ENCODE measurements at places on chromosomes 11 and 22. TPM values are rescaled to one million over a fixed set of nuclear protein-coding genes. Genes with fewer than 3 reads are reported as not detected.

DNA sequence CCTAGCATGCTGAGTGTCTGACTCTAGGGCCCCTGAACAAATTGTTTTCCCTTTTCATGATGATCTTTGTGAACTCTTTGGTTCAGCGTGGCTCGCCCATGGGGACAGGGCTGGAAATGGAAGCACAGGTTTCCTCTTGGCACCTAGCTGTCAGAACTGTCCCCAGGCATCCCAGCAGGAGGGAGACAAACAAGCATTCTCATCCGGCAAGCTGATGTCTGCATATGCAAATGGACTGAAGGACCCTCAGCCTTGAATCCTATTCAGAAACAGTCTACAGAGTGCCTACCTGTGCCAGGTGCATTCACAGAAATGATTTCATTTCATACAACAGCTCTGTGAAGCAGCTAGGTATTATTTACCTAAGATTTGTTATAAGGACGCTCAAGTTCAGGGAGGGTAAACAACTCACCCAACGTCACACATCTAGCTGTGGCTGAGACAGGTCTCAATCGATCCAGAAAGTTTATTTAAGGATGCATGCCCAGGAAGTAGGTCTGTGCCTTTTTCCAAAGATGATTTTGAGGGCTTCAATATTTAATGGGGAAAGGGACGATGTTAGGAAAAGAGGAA, 176.4 kb downstream of the KIRREL3 start:
- H3K27ac ChIP-seq = no peak overlapping the region
- no peaks in the 10 kb centered on the region for H3K36me3 ChIP-seq
- no peak for DNase-seq
- H3K27me3 ChIP-seq = peaks cover 36% of the 10 kb centered on the region
- no peaks in the 10 kb centered on the region for H3K4me1 ChIP-seq

- no peaks in the 10 kb centered on the region for H3K36me3 ChIP-seq
- no peaks in the 10 kb centered on the region for H3K4me1 ChIP-seq
- H3K27me3 ChIP-seq = 0 out of 2 replicates have a peak, but pooled peaks cover 2% of the 10 kb centered on the region
- H3K4me3 ChIP-seq = no peak overlapping the region
Observed at GRCh38 chr11:57885298-57886050, 123.9 kb downstream of the CTNND1 start.

GRCh38 chr11:61710019-61710418, 29.8 kb downstream of the DAGLA start:
- H3K36me3 ChIP-seq = no peaks in the 10 kb centered on the region
- H3K4me1 ChIP-seq = peaks cover 7% of the 10 kb centered on the region
- no peaks in the 10 kb centered on the region for H3K27me3 ChIP-seq
- H3K27ac ChIP-seq = no peak overlapping the region

- no peaks in the 10 kb centered on the region for H3K4me1 ChIP-seq
- no peak overlapping the region for H3K27ac ChIP-seq
- H3K27me3 ChIP-seq = no peaks in the 10 kb centered on the region
- H3K36me3 ChIP-seq = peaks cover 6% of the 10 kb centered on the region
- H3K4me3 ChIP-seq = no peak overlapping the region
- peak; percentile 76 for DNase-seq
Observed at GRCh38 chr22:40922484-40923303, 28.5 kb upstream of the RBX1 start.

Gene ZBTB16
- not detected for total RNA-seq

Gene RBM4B
- 40.2 TPM for total RNA-seq
